CD4-positive, alpha-beta T cell treated with Interleukin-17A for 1 hour (primary cell): ENCODE measurements at places on chromosomes 12 and 14.

DNA sequence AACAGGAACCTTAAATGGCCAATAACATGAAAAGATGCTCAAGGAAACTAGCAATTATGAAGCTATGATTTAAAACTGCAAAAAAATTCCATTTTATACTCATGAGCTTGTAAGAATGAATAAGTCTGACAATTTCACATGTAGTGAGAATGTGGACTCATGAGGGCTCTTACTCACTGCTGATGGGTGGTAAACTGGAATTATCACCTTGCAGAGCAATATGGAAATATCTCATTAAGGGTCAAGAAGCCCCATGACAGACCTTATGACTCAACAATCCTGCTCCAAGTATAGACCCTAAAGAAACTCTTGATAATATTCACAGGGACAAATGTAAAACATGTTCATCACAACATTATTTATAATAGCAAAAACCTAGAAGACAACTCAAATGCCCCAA lies 23.5 kb upstream of the SMAGP start:
- DNase-seq: no peak

DNA sequence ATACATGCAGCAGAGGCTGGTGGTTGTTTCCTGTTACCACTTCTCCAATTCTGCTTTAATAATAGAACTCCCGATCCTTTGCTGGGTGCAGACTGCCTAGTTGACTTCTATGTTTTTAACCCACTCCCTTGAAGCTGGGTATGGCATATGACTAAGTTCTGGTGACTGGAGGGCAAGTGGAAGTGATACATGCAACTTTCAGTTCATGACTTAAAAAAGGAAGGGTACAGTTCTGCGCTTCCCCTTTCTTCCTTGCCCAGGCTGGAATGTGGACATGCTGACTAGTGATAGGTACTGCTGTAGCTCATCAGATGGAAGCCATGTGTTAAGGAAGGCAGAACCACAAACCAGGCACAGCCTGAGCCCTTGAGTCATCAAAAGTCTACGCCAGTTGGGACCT lies 2.4 kb upstream of the A2M start:
- DNase-seq: peak; percentile 43

DNA sequence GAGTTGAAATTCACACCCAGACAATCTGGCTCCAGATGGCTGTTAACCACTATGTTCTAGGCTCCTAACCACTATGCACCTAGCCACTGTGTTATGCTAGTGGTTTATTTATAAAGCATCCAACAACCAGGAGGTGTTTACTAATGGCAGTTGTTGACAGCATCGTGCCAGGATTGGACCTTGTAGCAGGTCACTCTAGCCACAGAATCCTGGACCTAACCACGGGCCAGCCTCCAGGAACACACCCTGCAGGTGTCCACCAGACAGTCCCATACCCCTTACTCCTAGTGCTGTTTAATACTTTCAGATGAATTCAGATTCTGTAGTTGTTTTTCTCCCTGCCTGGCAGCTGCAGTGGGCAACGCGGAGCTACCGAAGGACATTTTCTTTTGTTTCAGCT lies 109.4 kb upstream of the MYL2 start:
- no peak for DNase-seq

- no peak for DNase-seq
Observed at GRCh38 chr14:57871459-57872080, 5.7 kb upstream of the SLC35F4 start.

GRCh38 chr12:6538420-6539313 lies 4.3 kb downstream of the GAPDH start:
- DNase-seq: no peak

- DNase-seq: no peak
Observed at GRCh38 chr14:52922656-52923055, 28.2 kb downstream of the FERMT2 start.
